AML-193 (cell line): ENCODE measurements at places on chromosomes 6 and 20.
A peak's percentile ranks its signal among the peaks of the same experiment; 100 is the strongest.

GRCh38 chr6:9405369-9405768 is 970.0 kb upstream of the SLC35B3 start:
- no peak for DNase-seq

DNA sequence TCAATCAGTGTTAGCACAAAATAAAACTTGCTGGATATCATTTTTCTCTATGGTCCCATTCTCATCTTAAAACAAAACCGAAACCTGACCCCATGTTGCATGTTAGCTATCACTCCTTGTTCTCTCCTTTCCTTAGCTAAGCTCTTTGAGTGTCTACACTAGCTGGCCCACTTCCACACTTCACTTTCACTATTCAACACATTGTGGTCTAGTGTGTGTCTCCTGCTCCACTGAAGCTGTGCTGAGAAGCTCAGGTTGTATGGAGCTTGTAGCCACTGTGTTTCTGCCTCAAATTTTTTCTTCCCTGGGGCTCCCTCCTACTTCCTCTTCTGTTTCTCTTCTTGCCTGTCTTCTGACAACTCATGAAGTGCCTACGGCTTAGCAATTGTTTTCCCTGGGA is 223.0 kb downstream of the NKAIN2 start:
- no peak for DNase-seq

DNA sequence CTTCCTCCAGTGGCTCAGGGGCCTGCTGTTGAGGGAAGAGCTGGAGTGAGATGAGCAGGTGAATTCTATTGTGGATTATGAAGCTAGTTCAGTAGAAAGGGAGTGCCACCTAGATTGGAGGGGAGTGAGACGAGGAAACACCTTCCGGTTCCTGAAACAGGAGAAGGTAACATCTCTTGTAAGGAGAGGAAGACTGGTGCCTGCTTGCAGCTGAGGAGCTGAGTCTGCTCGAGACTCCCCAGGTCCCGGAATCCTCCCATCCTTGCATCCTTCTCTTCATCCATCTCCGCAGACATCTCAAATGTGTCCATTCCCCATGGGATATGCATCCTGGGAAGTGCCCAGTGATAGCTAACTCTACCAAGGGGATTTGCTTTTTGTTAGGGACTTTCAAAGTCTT is 242.9 kb upstream of the ZFP64 start:
- DNase-seq, result no peak

DNA sequence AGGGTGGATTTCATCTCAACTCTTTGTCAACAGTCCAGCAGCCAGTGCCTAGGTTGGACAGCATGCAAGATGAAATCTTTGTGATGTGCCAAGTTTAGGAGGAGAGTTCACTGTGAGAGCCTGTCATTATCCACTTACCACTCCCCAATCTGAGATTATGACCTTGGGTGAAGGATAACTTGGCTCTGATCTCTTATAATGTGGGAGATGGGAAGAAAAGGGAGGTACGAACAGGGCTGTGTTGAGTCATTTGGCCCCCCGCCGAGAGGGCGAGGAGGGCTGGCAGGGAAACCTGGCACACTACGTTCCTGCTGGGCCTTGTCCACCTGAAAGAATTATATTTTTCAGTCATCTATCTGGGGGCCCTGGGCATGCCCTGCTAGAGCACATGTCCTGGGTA is 35.8 kb downstream of the LAMA4 start:
- no peak for DNase-seq

GRCh38 chr6:154689493-154690255 is 43.5 kb upstream of the SCAF8 start:
- DNase-seq, result no peak

GRCh38 chr20:58660855-58661597 is 9.9 kb downstream of the STX16 start:
- DNase-seq, result no peak

DNA sequence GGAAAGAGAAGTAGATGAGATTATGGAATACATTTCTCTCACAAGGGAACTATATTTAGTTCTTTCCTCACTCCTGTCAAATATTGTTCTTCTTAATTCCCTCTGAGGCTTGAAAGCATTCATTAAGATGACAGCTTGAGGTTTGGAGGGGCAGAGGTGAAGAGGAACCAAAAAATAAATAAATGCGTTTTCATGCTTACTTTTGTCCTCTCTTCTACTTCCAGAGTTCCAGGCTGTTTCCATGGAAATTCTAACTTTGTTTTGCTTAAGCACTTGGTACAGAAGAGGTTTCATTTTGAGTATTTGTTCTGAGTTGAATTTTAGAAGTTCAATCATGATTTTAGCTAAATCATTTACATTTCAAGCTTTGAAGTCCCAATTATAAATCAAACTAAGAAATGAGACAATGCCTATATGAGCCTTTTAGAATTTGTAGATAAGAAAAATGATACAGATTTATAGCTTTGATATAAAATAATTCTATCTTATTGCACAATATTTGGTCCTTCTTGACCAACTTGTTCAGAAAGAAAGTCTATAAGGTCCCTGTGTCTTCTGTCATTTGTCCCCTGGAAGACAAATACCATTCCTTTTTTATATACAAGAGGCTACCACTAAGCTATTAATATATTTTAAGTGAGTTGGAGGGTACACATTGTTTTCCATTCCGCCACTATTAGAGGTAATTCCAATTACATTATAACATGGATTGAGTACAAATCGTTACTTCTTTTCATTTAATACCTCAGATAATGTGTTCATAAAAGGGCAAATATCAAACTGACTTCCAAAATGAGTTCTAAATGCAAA is 16.3 kb downstream of the RBM24 start:
- DNase-seq, result no peak

GRCh38 chr20:37457921-37458320 is 63.1 kb upstream of the NNAT start:
- no peak for DNase-seq

DNA sequence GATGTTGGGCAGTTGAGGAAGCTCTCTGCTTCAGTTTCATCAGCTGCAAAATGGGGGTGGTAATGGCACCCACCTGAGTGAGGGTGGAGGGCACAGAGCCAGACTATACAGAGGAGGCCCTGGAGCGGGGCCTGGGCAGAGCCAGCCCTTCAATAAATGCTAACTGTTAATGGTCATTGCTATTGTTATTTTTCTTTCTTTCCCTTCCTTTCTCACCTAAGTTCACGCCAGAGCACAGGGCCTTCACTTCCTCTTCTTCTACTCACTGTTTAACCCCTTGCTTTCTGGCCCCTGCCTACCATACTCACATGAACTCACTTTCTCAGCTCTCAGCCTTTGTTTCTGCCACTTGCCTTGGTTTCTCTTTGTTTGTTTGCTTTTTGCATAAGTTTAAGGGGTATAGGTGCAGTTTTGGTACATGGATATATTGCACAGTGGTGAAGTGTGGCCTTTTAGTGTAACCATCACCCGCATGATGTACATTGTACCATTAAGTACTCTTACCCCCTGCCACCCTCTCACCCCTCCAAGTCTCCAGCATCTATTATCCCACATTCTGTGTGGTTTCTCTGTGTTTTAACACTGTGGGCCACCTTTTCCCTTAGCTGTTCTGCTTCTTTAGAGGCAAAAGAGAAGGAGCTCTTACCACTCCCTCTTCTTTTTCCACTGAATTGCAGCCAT is 7.5 kb upstream of the RREB1 start:
- peak; percentile 55 for DNase-seq

GRCh38 chr20:10721137-10721896 is 47.5 kb upstream of the JAG1 start:
- DNase-seq, result no peak

DNA sequence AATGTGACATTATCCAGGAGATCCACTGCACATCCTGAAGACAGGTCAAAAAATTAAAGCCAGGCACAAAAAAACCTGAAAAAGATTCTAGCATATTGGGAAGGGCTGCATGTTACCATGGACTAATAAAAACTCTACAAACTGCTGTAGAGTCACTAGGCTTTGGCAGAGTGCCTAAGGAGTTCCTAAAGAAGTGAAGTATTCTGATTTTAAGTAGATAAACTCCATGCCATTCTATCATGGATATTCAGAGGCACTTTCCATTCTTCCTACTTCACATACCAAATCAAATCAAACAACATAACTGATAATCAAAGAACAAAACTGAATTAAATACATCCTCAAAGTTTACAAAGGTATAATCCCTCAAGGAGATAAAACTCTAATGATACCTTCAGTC is 3.0 kb upstream of the MBOAT1 start:
- DNase-seq, result no peak

GRCh38 chr6:170269846-170270541 is 20.9 kb downstream of the DLL1 start:
- DNase-seq, result no peak
